GM19239 (cell line): ENCODE measurements at places on chromosomes 5 and 9.
A peak's percentile ranks its signal among the peaks of the same experiment; 100 is the strongest.

DNA sequence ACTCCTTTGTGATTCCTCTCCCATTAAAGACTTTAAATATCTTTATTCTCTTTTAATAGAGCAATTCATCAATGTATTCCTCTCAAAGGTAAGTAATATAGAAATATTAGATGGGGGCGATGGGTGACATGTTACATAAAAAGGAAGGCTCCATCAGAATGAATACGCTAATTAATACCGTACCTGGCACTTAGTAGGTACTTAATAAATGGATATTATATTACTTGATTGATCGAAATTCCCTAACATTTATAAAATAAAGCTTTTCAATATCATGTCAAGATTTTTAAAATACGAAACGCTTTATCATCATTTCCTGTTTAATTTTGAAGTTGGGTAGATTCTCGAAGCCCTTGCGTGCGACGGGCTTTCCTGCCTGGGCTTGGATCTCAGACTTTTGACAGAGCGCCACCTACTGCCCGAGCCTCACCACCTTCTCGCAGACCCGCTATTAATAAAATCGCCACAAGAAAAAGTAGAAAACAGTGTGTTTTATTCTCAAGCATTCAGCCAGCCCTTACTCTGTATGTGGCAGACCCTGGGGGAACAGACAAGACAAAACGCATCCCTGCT, 99.4 kb downstream of the C5orf15 start:
- DNase-seq: peak; percentile 60

DNA sequence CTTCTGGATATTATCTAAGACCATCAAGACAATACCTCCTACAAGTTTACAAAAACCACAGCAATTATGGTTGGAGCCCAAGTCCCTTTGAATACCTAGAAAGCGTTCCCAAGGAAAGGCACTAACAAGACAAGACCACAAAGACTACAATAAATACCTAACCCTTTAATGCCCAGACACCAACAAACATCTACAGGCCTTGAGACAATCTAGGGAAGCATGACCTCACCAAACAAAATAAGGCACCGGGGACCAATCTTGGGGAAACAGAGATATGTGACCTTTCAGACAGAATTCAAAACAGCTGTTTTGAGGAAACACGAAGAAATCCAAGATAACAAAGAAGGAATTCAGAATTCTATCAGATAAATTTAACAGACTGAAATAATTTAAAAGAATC, 37.8 kb downstream of the OXCT1 start:
- DNase-seq: no peak

DNA sequence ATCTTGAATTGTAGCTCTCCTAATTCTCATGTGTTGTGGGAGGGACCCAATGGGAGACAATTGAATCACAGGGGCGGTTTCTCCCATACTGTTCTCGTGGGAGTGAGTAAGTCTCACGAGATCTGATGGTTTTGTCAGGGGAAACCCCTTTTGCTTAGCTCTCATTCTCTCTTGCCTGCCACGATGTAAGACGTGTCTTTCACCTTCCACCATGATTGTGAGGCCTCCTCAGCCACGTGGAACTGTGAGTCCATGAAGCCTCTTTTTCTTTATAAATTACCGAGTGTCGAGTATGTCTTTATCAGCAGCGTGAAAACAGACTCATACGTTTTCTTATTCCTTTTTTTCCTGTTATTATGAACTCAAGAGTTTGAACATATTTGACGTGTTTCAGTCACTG, 39.1 kb downstream of the RETREG1 start:
- no peak for DNase-seq

DNA sequence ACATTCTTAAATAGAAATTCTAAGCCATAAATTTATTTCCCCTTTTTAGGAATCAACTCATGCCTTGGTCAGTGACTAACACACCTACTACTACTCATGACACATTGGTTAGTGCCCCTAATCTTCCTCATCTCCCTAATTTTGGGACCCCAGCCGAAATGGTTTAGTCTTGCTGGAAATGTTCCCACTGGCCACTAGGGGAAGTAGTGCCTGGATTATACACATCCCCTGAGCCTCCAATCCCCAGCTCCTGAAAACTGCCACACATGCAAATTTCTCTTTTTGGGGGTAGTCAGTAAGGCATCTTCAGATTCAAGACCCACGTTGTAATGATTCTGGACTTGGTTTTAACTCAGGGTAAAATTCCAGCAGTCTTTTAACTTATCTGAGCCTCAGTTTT, 79.8 kb downstream of the HSD17B3 start:
- DNase-seq: no peak
